SK-N-SH treated with all-trans-retinoic acid at 6 μM for 48 hours (cell line): ENCODE measurements at places on chromosomes 12 and 14.

DNA sequence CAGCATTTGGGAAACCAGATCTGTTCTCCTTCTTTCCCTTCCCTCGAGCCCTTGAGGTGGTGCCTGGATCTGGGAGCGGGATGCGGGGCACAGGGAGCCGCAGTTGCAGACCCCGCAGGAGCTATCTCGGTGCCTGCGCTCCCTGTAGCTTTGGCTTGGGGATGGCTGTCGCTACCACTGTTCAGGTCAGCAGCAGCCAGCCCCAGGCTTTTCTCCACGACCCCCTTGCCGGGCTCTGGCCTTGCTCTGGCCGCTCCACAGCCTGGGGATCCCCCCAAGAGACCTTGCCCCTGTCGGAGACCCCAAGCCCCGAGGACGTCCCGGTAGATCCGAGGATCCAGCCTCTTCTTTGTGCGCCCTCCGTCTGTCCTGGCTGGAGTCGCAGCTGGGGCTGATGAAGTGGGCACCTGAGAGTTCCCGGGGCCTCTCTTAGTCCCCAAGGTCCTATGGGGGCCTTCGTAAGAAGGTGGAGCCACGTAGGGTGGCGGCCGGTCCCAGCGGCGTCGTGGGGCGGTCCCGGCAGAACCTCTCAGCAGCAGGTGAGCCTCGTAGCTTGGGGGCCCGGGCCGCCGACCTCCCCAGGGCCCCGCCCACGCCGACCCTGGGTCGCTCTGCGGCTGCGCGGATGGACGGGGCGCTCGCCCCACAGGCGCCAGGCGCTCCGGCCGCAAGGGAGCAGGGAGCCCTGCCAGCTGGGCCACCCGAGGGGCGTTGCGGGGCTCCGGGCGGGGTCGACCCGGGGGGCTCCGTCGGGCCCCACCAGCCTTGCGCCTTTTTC is 1.3 kb downstream of the DDN start:
- no peak for ATAC-seq

DNA sequence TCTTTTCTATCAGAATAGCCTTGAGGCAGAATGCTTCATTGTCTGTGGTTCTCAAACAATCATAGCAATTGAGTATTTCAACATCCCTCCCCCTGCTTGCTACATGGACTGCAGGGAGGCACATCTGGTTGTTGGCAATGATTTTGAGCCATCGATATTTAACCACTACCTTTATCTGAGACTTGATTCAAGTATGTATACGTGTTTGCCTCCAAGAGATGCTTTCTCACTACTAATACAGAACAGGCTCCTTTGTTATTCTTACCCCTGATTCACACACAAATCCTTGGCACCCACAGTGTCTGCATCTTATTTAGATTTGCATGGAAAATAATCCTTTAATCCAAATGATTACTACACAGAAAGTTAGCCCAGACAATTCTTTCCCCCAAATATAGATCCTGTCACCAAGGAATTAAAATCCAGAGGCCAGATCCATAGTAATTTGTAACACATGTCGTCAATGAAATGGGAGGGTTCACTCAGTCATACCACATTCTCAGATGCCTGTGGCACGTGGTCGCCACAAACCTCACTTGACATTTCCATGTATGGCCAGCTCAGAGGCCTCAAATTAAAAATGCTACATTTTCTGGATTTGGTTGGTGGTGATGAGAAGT is 199.3 kb downstream of the ITPR2 start:
- peak; percentile 28; the same call in 1 of the 3 replicates for ATAC-seq

DNA sequence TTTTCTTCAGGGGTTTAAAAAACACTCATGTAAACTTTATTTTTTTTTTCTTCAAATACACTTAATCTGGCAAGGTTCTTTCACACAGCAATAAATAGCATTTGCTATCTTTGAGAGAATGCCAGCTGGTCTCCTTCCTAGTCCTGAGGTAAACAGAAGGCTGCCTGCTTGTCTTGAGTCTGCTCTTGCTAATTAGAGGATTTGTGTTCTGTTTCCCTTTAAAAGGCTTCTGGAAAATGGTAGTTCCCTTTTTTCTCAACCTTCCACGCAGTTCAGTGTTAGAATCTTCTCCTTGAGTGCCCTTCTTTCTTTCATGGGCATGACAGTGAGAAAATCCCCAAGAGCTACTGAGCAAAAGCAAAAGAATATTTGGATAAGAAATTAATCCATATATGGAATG is 92.3 kb upstream of the DCN start:
- ATAC-seq: peak; percentile 49; the same call in 1 of the 3 replicates

GRCh38 chr14:31300883-31301282 is 93.3 kb upstream of the HECTD1 start:
- no peak for ATAC-seq

GRCh38 chr12:12612358-12612757 is 682 bp downstream of the CREBL2 start:
- ATAC-seq: peak; percentile 71

GRCh38 chr12:75020068-75020557 is 189.5 kb downstream of the KCNC2 start:
- no peak for ATAC-seq

GRCh38 chr14:67887478-67887877 is 67.9 kb downstream of the RAD51B start:
- ATAC-seq: no peak

- no peak for ATAC-seq
These were observed 92.9 kb downstream of the KSR2 start for GRCh38 chr12:117875744-117876435.

DNA sequence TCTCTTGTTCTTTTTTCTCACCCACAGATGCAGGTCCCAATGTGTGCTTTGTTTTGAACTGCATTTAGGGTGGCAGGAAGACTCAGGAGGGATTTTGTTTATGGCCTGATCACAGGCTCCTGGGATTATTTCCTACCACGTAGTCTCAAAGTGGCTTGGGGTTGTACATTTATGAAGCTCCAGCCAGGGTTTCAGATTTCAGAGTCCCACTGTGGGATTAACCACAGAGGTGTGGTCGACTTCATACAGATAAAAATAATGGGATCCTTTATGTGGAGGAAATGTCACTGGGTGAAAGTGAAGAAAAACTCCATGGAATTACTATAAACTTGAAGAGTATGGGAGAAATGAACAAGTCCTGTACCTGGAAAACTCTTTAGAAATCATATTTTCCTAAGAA is 14.2 kb upstream of the PPP1R1A start:
- ATAC-seq: no peak

DNA sequence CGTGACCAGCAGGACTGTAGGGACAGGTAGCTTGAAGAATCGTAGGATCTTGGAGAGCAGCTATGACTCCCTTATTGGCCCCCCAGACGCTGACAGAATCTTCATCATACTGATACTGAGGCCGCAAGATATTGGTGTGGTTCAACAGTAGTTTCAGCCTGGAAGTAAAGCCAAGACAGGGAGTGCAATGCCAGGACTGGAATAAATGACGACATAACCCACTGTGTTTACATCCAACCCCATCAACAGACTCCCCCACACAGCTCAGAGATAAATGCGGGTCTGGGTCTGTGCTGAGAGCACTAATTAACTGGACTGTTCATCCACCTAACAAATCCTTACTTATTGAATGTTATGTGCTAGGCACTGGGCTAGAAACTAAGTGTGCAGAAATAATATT is 16.6 kb downstream of the NOXRED1 start:
- no peak for ATAC-seq

GRCh38 chr12:50087995-50088394 is 2.9 kb downstream of the SMARCD1 start:
- no peak for ATAC-seq

DNA sequence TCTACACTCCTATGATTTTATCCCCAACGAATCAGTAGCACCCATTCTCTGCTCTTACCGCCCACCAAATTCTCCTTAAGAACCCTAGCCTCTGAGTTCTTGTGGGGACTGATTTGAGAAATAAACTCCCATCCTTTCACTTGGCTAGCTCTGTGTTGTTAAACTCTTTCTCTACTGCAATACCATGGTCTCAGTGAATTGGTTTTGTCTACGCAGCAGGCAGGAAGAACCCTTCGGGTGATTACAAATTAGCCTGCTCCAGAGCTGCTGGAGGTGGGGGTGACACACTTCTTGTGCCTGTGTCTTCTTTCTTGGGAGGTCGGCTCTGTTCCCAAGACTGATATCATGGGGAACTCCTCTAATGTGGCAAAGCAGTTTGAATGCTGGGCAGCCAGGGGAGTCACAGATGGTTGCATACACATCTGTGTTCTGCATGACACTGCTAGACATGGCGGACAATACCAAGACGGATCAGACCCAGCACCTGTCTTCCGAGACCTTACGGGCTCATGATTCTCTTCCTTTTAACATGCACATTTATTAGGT is 1.6 kb upstream of the C1S start:
- no peak for ATAC-seq

DNA sequence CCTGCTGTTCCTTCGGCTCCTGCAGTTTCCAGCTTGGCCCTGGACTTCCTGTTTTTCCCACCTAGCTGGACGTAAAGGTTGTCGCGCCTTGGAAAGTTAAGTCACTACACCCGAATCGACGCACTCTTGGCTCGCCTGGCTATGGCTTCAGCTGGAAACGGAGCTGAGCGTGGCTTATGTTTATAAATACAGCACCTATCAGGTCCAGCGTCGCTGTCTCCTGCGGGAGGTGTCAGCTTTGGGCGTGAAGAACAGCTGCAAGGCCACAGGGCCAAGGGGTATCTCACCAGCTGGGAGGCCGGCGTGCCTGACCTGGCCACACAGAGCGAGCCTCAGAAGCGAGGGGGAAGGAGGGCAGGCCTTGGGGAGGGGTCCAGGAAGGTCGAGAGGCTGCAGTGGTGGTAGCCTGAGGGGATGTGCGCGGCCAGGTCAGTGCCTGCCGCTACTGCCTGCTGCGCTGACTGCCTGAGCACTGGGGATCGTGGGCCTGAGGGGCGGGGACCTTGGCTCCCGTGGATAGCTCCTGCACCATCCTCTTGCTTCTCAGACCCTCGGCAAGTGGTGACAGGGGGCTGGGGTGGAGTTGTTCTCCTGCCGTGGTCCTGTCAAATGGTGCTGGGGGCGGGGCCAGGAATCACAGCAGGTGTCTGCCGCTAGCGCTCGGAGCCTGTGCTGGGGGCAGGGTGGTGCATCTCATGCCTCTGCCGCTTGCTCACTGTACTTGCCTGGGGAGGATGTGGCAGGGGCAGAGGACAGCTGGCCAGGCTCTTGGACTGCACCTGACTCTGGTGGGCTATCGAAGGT is 12.5 kb downstream of the PACS2 start:
- no peak for ATAC-seq

DNA sequence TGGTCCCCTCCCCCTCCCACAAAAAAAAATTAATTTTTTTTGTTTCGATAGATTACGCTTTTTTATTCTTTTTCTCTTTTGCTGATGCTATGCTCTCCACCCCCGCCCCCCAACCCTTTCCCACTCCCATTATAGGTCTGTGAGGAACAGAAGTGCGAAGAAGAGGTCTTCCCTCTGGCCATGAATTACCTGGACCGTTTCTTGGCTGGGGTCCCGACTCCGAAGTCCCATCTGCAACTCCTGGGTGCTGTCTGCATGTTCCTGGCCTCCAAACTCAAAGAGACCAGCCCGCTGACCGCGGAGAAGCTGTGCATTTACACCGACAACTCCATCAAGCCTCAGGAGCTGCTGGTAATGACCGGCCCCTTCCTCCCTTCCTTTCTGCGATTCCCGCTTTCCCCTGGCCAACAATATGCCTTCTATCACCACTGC is 2.3 kb downstream of the CCND2 start:
- ATAC-seq: no peak

GRCh38 chr12:60539592-60539991 is 943.8 kb downstream of the SLC16A7 start:
- no peak for ATAC-seq

DNA sequence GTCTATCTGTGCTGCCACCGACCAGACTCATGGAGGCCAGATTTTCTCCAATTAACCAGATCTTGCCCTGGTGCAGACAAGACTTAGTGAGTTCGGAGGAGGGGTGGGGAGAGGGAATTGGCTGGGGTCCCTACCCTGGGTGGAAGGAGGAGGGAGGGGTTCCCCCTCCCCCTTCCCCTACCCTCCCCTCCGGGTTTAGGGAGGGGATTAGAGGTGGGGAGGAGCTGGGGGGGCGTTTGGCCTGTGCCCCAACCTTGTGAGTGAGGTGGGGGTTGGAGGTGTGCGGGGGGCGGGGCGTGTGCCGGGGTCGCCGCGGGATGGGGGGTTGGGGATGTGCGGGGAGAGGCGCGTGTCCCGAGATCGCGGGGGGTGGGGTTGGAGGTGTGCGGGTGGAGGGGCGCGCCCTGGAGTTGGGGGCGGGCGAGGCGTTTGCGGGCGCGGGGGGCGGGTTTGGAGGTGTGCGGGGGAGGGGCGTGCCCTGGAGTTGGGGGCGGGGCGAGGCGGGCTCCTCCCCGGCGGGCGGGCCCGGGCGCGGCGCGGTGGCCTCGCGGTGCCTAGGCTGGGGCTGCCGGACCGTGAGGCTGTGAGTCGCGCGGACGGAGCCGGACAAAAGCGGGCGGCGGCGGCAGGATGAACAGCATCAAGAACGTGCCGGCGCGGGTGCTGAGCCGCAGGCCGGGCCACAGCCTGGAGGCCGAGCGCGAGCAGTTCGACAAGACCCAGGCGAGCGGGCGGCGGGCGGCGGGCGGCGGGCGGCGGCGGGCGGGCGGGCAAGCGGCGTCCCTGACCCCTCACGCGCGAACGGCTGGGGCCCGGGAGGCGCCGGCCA is at the start of gene HIP1R:
Gene HIP1R (plus strand): TSS at position 537 of the 829 bp plus-strand sequence. CDS start 94 bp downstream, at position 631.
- peak; percentile 58 for ATAC-seq

DNA sequence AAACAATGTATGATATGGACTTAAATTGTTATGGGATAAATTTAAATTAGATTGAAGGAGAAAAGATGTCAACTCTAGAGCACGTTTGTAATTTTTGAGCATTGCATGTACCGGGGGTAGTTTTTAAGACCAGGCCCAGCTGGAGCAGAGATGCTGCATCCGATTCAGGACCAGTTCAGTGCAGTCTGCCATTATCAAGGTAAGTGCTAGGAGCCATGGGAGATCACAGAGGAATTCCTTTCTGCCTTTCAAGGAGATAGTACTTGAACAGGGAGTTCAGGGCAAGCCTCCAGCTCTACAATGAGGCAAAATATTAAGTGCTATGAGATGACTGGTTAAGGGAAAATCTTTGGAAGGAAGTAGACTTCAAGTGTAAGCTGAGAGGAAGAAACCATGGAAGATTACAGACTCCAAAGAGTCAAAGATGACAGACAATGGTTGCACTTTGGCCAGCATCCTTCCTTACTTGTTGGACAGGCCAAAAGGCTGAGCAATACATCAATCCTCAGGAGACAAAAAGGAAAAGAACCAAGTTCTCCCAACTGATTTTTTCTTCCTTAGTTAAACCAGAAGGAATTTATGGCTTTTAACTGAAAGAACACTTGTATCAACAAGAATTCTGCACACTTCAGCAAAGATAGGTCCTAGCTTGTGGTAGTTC is 113.2 kb upstream of the HIF1A start:
- ATAC-seq: no peak

GRCh38 chr14:50854521-50854920 is 17.3 kb upstream of the ABHD12B start:
- no peak for ATAC-seq

DNA sequence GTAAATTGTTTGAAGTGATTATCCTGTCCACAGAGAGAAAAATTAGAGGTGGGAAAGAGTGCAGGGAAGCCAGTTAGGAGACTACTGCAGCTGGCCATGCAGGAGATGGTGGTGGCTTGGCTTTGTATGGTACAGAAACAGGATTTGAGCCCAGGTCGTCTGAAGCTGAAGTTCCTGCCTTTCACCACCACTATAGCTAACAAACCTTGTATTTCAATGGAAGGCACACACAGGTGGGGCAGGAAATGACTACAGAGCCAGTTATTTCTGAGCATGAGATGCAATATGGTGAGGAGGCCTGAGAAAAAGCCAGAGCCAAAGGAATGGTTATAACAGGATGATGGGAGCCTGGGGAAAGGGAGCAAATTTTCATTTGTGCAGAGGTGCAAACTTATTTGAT is 103.9 kb downstream of the BTG1 start:
- ATAC-seq: no peak
